CD4-positive, alpha-beta T cell treated with Interleukin-12 subunit alpha and Interleukin-12 subunit beta, for 1 hour (primary cell): ENCODE measurements at places on chromosomes 12 and 14.

DNA sequence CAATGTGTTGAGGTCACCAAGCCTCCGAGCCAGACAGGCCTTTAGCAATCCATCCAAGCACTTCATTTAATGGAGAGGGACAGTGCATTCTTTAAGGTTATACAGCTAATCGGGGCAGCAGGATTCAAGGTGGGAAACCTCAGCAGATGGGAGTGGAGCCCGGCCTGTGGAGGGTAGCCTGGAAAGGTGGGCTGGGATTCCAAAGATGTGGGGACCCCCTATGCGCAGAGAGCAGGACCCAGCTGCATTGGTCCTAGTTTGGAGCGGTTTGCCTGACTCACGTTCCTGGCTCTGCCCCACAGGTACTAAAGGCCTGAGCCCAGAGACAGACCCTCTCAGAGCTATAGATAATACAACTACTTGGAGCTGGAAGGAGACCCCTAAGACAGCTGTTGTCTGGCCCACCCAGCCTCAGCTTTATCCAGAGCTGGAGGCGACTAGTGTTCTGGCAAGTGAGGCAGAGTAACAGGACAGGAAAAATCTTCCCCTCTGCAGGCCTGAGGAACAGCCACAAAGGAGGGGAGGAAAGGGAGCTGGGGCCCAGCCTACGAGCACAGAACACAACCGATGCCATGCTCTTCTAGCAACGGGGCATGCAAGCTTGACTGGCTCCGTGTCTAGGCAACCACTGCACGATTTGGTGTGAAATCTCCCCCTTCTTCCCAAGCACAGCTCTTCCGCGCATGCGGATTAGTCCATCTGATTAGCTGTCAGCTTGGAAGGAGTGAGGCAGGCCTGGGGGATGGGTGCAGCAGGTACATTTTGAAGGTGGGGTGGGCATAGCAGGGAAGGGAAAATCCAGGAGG is 1.1 kb upstream of the MYH7 start:
- DNase-seq, result no peak

- DNase-seq, result no peak
These were observed 233.3 kb downstream of the NEDD1 start for GRCh38 chr12:97140355-97140754.

DNA sequence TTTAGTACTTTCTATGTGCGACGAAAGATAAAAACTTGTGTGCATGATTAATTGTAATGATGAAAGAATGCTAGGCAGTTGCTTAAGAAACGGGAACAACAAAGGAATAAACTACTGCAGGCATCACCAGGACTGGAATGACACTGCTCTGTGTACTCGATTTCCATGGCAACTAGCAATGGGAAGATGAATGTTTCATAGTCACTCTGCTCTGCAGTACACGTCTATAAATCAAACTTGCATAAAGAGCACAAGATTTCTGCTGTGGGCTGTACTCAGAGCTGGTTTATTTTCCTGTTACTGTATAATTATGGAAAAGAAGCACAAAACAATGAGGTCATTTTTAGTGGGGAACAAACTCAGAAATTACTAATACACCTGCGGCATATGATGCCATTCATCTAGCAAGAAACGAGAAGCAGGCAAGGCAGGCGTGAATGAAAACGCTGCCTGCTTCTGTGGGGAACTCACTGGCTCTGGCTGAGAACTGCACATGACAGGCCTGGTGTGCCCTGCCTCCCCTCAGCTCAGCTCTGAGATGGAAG is 41.8 kb downstream of the EFCAB11 start:
- peak; percentile 4 for DNase-seq

- DNase-seq, result no peak
These were observed 663.4 kb downstream of the SLC16A7 start for GRCh38 chr12:60259225-60259624.

GRCh38 chr14:50065583-50065982 is 50.8 kb downstream of the VCPKMT start:
- DNase-seq, result no peak

- DNase-seq, result no peak
These were observed 6.3 kb downstream of the AGAP2 start for GRCh38 chr12:57732270-57732669.

- DNase-seq, result no peak
These were observed 127.5 kb downstream of the TGFB3 start for GRCh38 chr14:75854111-75854799.

DNA sequence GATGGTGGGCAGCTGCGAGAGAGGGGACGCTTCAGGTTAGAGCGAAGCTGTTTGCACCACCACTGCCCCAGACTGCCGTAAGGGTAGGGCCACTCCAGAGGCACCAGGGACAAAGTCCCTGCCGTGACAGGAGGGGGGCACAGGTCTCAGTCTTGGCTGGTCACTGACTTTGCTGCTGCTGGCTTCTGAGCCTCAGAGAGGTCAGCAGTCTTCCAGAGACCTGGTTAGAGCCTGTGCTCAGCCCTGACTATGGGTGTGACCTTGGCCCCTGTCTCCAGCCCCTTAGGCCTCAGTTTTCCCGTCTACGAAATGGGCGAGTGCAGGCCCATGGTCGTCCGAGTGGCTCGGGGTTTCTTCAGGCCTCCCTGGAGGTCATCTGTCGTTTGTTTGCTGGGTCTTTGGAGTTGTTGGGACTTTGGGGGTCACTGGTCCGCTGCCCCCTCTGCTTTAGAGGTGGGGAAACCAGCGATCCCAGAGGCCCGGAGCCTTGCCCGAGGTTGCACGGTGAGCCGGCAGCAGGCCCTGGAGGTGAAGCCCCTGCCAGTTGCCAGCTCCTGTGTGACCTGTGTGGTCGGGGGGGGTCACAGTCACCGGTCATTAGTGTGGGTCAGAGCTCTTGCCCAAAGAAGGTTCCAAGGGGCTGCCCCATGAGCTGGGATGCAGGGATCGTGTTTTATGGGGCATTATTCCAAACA is 15.3 kb downstream of the MEG3 start:
- no peak for DNase-seq

GRCh38 chr14:77284466-77284865 is 13.5 kb upstream of the NGB start:
- no peak for DNase-seq

GRCh38 chr12:29039013-29039412 is 110.1 kb upstream of the FAR2 start:
- no peak for DNase-seq

DNA sequence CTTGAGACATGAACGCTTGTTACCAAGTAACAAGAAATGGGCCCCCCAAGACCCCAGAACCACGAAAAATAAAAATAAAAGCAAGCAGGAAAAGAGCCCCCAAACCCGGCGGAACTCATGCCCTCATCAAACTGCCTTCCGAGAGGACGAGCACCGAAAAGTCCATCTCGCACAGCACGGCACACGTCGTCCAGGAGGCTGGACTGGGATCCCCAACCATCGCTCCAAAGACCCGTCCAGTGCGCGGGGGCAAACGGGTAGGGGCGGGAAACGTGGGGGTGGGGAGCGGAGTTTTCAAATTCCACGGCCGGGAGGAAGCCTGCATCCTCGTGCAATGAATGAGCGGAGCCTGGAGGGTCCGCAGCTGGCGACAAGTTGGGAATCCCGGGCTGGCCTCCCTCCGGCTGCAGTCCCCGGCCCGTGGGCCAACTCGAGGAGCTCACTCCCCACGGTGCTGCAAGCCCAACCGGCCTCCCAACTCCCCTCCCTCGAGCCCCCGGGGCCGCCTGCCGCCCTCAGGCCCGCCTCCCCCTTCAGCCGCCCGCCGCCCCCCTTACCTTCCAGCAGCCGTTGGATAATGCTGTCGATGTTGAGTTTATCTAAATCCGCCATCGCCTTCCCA is 484 bp downstream of the PPP1CC start:
- no peak for DNase-seq

DNA sequence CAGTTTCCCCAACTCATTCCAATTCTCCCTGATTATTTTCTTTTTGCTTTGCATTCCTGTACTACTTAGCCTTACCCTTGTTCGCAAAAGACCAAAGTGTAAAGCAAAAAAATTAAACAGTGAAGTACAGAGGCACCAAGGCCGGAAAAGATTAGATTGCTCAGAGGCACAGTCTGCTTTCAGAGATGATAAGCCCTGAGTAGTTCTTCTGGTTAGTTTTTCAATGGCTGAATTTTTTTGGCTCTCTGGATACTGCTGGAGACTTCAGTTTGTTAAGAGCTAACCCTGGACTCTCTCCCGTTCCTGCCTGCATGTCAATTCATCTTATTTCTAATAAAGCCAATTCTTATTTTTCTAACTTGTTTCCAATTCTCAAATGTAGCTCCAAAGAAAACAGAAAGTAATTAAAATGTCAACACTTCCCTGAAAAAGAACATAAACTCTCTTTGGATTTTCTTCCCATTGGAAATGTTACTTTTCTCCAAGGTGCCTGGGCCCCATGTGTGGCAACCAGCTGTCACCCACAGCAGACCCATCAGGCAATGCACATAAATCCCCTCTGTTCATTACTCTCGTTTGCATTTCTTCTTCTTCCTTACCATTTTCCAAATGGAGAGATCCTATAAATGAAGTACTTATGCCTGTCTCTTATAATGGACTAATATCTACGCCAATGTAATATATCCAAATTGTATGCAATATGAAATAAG is 142.8 kb downstream of the BTG1 start:
- DNase-seq, result no peak

- no peak for DNase-seq
These were observed 77.8 kb upstream of the CPNE8 start for GRCh38 chr12:38983117-38983571.

DNA sequence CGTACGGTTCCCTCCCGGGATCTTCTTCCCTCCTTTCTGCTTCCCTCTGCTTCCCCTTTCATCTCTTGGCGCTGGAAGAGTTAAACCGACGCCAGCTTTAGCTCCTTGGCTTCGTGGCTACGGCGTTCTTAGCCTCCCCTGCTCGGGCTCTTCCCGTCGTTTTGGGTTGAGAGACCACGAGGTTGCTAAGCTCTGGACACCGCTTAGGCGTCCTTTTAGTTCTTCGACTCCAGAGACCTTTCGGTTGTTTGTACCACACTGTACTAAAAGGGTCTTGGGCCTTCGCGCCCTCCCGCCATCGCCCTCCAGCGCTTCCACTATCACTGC is 545 bp downstream of the CPSF2 start:
- no peak for DNase-seq

DNA sequence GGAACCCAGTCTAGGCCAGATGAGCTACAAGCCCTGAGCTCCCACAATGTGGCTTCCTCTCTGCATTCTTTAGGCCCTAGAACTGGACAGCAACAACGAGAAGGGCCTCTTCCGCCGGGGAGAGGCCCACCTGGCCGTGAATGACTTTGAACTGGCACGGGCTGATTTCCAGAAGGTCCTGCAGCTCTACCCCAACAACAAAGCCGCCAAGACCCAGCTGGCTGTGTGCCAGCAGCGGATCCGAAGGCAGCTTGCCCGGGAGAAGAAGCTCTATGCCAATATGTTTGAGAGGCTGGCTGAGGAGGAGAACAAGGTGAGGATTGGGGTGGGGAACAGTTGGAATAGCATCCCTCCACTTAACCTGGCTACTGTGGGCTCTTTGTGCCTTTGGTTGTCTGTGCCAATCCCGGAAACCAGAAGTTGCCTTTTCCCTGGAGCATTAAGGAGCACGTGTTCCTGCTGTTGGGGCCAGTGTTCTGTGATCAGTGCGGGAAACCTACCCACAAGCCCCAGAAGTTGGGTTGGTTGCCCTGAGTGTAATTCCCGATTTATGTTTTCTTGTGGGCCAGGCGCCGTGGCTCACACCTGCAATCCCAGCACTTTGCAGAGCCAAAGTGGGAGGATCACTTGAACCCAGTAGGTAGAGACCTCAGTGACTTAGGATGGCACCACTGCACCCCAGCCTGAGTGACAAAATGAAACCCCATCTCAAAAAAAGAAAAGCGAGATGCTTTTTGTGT is 6.4 kb downstream of the FKBP4 start:
- no peak for DNase-seq

DNA sequence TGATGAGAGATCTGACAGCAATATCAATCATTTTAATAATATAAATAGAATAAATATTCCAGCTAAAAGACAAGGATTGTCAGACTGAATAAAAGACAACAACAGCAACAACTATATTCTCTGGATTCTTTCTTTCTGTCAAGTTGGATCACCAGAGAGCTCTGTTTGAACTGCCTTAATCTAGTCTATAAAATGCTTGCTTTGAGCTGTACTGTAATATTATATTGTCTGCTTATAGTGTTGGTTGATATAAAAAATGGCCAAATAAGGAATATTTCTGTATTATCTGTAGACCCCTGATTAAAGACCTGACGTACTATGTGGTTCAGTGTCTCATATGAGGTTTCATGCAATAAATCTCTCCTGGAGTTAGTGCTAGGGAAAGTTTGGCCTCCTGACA is 46.3 kb upstream of the CSRP2 start:
- no peak for DNase-seq

DNA sequence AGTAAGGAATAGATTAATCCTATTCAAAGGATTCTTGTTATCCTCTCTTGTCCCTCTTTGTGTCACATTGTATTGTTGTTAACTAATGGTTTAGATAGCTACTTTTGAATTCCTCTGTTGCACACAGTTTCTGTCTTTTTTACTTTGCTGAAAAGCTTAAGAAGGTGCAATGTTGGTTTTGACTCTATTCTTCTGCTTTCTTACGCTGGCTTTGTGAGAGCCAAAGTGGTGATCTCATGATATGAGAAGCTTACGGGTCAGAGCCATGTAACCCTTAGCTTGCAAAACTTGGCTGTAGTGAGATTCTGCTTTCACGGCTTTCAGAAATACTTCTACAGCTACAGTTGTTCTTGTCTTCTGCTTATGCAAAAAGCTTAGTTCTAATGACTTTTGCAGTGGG is 239.7 kb downstream of the TRHDE start:
- no peak for DNase-seq

DNA sequence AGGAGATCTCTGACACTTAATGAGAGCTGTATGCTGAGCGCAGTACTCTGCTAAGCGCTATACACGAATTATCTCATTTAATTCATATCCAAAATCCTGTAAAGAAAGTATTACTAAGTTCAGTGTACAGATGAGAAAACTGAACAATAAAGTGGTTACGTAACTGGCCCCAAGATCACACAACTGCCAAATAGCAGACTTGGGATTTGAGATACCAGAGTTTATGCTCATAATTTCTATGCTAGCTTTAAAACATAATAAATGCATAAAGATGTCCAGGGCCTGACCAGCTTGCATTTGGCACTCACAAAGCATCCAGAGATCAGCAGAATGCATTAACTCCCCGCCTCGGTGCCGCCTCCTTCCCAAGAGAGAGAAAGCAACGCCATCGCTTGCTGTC is 83.2 kb upstream of the PWP1 start:
- no peak for DNase-seq

DNA sequence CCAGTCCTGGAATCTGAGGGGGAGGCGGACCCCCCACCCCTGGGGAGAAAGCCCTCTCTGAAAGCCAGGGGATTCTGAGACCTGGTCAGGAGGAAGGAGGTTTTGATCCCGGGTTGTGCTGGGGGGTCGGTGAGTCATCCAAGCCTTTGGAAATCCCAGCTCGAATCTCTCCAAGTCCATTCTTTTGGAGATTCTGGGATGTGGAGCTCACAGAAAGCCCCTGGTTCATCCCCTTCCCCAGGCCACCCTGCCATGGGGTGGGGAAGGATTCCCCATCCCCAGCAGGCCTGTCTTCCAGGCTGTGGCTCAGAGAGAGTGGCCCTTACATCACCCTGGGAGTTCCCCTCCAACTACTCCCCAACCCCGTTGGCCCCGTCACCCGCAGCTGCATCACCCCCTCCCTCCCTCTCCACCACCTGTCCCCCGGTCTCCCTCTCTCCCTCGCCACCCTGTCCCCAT is 14.3 kb downstream of the EXOC3L4 start:
- DNase-seq, result no peak

GRCh38 chr12:50016501-50017475 is 8.5 kb downstream of the RACGAP1 start:
- DNase-seq, result no peak

GRCh38 chr12:49545815-49546214 is 7.0 kb downstream of the KCNH3 start:
- DNase-seq, result no peak

- no peak for DNase-seq
These were observed 6.3 kb downstream of the MSI1 start for GRCh38 chr12:120362516-120363273.
